ENCODE measurements at places on chromosomes 1 and 21.
A peak's percentile ranks its signal among the peaks of the same experiment; 100 is the strongest.

- DNase-seq = no peak
These were observed 18.3 kb upstream of the IFNGR2 start for GRCh38 chr21:33384841-33385331.

DNA sequence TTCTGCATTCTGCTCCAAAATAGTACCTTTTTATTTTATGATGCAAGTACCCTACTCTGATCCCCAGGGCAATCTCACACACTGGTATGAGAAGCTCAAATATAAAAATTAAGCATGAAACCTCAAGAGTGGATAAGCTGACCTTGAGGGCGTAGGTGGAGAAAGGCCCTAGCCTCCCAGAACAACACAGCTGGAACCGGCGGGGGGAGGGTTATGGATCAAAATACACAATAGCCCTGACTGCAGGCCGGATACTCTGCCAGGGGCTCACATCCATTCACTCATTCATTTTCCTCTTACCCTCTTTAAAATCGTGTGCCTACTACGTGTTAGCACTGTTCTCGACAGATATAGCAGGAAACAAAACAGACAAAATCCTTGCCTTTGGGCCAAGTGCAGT is 32.8 kb upstream of the ECE1 start:
- no peak for DNase-seq

GRCh38 chr1:230463760-230464159 is 37.6 kb upstream of the PGBD5 start:
- no peak for DNase-seq

- no peak for DNase-seq
These were observed 322.8 kb downstream of the TTLL7 start for GRCh38 chr1:83676106-83676505.

- DNase-seq = no peak
These were observed 240.1 kb downstream of the RHOU start for GRCh38 chr1:228975238-228975907.

GRCh38 chr1:68344208-68344607 is 105.5 kb downstream of the RPE65 start:
- no peak for DNase-seq

DNA sequence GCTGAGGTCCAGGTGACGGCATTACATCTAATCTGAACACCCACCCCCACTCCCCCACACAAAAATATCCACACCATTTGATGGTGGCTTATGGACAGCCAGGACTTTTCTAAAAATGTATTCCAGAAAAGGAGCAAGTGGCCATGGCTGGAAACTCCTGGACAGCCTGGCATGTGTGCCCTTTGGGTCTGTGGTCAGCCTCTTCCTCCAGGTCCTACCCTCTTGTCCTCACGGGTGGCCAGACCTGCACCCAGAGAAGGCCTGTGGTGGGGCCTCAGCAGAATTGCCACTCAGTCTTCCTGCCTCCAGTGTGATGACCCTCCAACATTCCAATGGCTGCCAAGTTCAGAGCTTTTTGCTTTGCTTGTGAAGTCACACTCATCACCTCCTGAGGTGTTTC is 600.6 kb downstream of the AJAP1 start:
- DNase-seq = no peak

DNA sequence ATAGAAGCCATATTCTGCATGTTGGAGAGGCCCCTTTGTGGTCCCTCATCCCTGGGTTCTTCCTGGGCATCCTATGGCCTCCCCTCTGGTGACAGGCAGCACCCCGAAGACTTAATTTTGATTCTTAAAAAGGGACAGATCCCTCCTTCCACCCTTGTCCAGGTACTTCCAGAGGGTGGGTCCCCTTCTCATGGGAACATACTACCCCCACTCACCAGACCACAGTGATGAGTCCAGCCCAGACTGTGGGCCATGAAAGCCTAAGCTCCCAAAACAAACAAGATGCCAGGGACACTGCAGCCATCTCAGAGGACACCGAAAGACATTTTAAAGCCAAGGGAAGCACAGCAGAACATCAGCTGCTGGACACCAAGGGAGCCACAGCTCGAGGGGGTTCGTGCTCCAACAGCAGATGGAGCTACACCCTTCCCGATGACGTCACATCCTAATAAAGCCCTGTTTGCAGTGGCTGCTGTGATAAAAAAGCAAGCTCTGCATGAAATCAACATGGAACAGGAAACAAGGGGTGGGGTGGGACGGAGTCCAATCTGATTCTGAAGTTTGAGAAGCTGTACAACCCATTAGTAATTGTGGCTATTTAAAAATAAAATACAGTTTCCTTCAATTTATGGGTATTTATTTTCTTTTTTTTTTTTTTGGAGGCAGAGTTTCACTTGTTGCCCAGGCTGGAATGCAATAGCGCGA is 32.4 kb downstream of the GNB1 start:
- peak; percentile 72 for DNase-seq

DNA sequence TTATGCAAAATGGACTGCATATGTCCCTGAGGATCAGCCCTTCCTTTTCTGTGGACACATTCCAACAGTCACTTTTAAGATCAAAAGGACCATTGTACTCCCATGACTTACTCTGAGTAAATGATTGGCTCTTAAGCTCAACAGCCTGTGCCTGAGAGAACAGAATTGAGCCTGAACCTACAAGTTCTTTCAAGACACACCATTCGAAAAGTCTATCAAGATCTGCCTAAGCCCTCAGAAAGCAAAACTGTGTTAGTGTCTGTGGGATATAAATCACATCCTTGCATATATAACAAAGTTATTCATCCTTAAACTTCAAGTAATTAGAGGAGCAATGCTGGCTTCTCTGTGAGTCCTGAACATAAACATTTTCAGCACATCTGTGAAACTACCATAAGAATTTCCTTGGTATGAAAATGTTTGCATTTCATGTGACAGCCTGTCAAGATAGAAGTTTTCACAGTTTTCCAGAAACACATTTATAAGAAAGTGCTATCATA is 41.6 kb downstream of the PCNX2 start:
- no peak for DNase-seq

GRCh38 chr21:36813052-36813451 is 114.1 kb downstream of the SIM2 start:
- DNase-seq = no peak

GRCh38 chr1:228488125-228488817 is 1.1 kb downstream of the RNF187 start:
- DNase-seq = no peak

DNA sequence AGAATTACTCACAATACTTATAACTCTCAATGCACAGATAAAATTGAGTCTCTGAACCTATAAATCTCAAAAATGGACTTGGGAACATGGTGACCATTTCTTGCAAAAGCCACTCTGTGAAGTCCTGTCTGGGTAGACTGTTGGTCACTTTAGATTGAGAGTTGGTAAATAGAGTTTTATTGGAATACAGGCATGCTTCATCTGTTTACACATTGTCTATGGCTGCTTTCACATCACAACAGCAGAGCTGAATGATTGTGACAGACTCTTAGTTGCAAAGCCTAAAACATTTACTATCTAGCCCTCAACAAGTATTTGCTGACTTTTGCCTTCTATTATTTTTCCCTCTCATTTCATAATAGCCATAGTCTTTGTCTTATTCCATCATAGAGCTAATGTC is 24.1 kb upstream of the ASPM start:
- no peak for DNase-seq

GRCh38 chr1:159554696-159555095 is 18.9 kb upstream of the OR10J5 start:
- DNase-seq = no peak

DNA sequence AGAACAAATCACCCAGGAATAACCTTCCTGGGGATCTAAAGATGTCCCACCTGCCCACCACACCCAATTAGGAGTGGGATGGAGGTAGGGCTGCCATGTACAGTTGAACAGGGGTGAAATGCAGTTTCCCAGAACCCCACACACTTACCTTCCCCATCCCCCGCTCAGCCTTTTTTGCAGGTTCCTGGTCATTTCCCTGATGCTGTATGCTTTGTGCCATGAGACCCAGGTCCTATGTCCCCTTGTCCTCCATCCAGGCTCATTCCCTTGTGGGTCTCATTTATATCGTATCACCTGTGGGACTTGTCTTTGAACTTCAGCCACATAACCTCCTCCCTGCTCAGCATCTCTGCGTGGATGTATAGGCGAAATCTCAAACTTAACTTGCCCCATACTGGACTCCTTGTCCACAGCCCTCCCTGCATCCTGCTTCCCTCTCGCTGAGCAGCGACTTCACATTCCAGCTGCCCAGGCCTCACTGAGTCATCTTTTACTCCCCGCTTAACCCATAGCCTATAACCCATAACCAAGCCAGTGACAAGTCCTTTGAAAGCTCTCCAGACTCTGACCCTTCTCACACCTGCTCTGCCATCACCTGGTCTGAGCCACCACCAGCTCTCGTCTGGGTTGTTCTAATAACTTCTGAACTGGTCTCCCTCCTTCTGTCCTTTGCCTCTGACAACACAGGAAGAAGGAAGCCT is 4.7 kb downstream of the LDLRAD2 start:
- DNase-seq = peak; percentile 26

- DNase-seq = no peak
These were observed 674 bp upstream of the AKR7A3 start for GRCh38 chr1:19289244-19289643.

DNA sequence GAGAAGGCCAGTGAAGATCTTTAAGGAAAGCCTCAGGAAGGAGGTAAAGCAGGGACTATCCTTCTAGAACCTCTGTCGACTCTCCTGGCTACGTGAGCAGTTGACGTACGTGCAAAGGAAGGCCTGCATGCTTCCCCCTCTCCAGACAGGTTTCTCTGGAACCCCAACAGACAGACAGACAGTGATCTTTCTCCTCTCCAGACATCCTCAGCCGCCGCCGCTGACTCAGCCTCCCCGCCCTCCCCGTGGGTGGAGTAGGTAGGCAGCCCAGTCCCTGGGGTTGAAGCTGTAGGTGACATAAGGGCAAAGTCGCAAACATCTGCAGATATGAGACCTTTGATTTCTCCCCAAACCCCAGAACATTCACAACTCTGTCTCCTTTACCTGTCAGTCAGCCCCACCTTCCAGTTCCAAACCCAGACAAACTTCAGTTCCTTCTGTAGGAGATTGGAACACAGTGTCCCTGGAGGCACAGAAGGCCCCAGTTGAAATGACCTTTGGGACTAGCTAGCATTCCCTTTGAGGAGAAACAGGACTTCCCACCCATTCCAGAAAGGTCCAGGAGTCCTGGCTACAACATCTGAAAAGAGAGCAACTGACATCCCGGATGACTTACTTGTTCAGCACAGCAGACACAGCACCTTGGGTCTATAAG is 146.0 kb upstream of the JUN start:
- DNase-seq = no peak

- no peak for DNase-seq
These were observed 18.5 kb downstream of the LRRC41 start for GRCh38 chr1:46284597-46285564.

- DNase-seq = no peak
These were observed 19.9 kb upstream of the NRIP1 start for GRCh38 chr21:15084668-15085067.

- no peak for DNase-seq
These were observed 4.2 kb upstream of the GUCA2A start for GRCh38 chr1:42168763-42169162.

DNA sequence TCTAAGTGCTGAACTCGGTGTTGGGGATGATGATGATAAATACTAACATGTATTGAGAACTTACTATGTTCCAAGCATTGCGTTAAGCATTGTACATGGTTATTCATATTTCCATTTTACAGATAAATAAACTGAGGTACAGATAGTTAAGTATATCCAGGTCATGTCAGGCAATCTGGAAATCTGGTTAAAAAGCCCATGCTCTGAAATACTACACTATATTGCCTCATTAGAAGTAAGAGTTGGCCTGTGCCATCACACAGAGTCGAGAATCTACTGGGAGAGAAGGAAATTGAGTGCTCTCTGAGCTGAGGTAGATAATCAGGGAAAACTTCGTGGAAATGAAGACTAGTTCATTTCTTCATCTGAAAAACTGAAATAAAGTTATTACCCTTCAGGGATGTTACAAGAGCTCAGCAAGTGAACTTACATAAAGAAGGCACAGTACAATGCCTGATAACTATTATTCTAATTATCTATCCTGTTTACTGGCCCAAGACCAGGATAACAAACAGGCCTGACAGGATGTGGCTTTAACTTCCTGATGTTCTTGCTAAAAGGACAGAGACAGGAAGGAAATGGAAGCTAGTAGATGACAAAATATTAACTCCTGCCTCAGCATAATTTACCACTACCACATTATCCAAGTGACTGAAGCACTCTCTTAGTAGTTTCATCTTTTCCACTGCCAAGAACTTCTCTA is 85.6 kb downstream of the EPS15 start:
- no peak for DNase-seq

DNA sequence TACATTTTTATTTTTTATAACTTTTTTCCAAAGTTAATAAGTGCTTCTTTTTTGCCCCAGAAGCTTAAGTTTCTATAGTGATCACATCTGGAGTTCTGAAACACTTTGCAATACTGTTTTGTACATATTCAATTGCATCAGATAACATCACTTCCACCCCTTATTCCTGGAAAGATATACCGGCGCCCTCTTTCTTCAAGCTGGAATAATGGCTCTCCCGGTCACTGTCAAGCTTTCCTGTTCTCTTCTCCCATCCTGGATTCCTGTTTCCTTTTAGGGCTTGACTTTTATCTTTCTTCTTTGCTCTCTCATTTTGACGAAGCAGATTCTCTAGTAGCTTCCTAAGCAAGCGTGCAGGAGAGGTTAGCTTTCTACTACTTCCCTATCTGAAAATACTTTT is 1866.8 kb downstream of the MRPL39 start:
- no peak for DNase-seq

DNA sequence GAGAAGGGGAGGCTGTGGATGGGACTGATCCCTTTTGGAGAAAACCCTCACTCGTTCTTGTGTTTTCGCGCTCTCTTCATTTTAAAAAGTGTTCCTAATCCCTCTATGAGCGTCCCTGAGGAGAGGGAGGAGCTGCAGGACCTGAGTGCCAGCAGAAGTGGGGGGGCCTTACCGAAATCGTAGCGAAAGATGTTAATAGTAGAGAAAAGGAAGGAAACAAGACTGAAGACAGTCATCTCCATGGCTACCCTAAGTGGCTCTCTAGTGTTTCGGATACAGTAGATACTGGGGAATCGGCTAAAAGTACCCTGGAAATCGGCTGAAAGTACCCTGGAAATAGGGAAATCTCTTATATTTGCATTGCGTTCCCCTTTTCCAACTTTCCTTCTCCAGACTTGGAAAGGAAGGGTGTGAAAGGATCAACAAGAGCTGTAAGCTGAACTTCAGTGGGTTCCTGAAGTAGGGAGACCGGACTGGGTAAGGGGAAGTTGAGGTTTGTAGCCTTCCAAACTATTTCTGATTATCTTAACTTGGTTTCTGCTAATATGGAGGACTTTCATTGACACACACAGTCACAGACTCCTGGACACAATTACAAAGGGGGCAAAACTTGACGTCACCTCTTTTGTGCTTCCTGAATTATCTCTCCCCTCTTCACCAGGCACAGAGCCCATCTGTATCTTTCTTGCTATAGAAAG is 486 bp upstream of the DSTYK start:
- no peak for DNase-seq

DNA sequence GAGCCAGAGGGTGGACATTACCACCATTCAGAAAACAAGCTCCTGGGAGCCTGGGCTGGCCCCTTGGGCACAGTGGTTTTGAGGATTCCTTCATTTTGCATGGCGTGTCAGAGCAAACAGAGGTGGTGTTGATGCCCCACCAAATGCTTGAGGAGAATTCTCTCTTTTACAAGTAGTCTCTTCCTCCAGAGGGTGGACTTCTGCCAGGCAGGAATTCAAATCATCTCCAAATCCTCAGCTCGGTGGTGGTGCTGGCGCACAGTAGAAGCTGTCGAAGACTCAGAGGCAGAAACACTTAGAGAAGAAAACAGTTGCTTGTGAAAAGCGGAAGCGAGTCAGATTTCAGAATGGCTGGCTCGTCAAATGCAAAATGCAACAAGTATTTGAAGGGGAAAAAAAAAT is 3.4 kb upstream of the CHI3L1 start:
- no peak for DNase-seq

GRCh38 chr1:88399690-88400089 is 284.4 kb upstream of the PKN2 start:
- DNase-seq = no peak

Data from fibroblast of the conjunctiva (primary cell).